ENCODE measurements at places on chromosomes 13 and 19.
A peak's percentile ranks its signal among the peaks of the same experiment; 100 is the strongest.

DNA sequence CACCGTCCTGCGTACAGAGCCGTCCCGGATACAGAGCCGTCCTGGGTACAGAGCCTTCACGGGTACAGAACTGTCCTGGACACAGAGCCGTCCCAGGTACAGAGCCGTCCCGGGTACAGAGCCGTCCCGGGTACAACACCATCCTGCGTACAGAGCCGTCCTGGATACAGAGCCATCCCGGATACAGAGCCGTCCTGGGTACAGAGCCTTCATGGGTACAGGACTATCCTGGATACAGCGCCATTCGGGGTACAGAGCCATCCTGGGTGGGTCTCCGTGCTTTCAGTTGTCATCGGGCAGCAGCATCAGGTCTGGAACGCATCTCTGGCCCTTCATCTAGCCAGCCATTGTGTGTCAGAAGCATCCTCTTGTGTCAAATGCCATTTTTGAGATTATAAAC lies 222.3 kb upstream of the SOX1 start:
- H3K27me3 ChIP-seq: no peaks in the 10 kb centered on the region
- no peak overlapping the region for H3K4me3 ChIP-seq
- DNase-seq: no peak
- no peak overlapping the region for H3K27ac ChIP-seq
- no peaks in the 10 kb centered on the region for H3K4me1 ChIP-seq

DNA sequence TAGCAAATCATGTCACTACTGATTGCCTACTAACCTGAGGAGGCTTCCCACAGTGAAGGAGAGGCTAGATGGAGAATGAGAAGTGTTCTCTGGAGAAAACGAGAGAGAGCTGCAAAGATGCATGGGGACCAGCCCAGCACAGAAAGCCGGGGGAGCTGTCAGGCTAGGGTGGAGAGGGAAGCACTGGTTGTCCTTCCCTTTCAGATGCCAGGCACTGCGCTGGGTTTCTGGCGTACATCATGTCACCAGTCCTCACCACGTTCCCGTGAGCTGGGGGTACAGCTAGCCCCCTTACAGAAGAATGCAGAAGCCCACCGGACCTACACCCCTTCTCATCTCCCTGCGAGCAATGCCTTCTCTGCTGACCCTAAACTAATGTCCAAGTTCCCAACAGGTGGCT lies 86.0 kb downstream of the STK24 start:
- H3K36me3 ChIP-seq: no peaks in the 10 kb centered on the region
- H3K27ac ChIP-seq: peak overlapping the region; percentile 45
- no peak for DNase-seq
- H3K27me3 ChIP-seq: no peaks in the 10 kb centered on the region

DNA sequence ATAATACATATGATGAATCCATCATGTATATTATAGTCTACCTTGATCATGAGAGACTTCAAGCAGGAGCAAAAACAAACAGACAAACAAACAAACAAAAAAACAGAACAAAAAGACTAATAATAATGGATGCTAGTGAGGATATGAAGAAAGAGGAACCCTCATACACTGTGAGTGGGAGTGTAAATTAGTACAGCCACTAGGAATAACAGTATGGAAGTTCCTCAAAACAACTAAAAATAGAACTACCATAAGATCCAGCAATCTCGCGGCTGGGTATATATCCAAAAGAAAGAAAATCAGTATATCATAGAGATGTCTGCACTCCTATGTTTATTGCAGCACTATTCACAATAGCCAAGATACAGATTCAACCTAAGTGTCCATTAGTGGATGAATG lies 7.0 kb upstream of the DLEU7 start:
- DNase-seq: no peak
- H3K27me3 ChIP-seq: no peaks in the 10 kb centered on the region
- no peak overlapping the region for H3K4me3 ChIP-seq
- H3K36me3 ChIP-seq: no peaks in the 10 kb centered on the region
- H3K27ac ChIP-seq: no peak overlapping the region
- no peaks in the 10 kb centered on the region for H3K4me1 ChIP-seq

GRCh38 chr19:10102787-10103236 lies 334 bp upstream of the ANGPTL6 start:
- H3K4me3 ChIP-seq: no peak overlapping the region
- DNase-seq: no peak
- no peaks in the 10 kb centered on the region for H3K27me3 ChIP-seq
- peaks cover 10% of the 10 kb centered on the region for H3K4me1 ChIP-seq

DNA sequence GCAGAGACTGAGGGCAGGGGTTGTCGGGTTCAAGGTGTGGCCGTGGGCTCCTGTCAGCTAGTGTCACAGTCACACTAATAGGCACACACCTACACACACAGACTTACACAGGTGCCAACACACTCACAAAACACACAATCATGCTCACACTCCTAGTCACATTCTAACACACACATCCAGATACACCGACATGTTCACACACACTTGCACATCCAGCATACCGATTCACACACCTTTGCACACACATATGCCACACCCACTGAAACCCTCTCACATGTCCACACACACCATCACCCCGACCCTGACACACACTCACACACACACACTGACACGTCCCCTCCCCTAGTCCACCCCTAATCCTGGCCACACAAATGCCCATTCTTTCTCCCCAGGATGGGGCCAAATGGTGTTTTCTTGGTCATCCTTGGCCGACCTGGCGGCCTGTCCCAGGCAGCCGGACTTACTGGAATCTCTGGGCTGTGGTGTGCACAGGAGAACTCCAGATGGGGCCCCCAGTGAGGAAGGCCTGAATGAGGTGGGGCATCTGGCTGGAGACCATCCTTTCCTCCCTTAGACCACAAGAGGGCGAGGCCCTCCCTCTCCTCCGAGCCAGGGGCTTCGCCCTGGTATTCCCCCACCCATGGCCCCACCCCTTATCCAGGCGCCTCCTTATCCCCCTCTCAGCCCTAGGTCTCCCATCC lies 19.1 kb upstream of the PNMA8B start:
- H3K27ac ChIP-seq: no peak overlapping the region
- no peak overlapping the region for H3K4me3 ChIP-seq
- no peaks in the 10 kb centered on the region for H3K36me3 ChIP-seq
- no peak for DNase-seq
- no peaks in the 10 kb centered on the region for H3K4me1 ChIP-seq

DNA sequence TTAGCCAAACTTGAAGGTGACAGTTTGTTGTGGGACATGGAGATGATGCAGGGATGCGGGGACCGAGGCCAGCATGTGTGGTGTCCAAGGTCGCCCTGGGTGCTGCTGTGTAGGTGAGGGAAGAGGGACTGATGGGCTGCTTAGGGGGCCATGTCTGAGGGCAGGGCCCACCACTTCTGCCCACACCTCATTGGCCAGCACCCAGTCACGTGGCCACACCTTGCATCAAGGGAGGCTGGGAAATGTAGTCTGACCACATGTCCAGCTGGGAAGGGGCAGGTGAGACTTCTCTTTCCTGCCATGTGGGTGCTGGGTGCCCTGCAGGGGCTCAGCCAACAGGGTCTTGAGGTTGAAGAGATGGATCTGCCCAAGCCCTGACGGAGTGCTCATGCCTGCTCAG lies 88.9 kb downstream of the KDM4B start:
- no peak overlapping the region for H3K27ac ChIP-seq
- DNase-seq: no peak
- peaks cover 9% of the 10 kb centered on the region for H3K36me3 ChIP-seq
- H3K27me3 ChIP-seq: no peaks in the 10 kb centered on the region

GRCh38 chr19:44576843-44577565 lies 36.4 kb upstream of the IGSF23 start:
- no peak for DNase-seq
- H3K27ac ChIP-seq: no peak overlapping the region
- no peak overlapping the region for H3K4me3 ChIP-seq
- no peaks in the 10 kb centered on the region for H3K27me3 ChIP-seq
- H3K4me1 ChIP-seq: no peaks in the 10 kb centered on the region

- no peak overlapping the region for H3K4me3 ChIP-seq
- no peak for DNase-seq
- no peak overlapping the region for H3K27ac ChIP-seq
Measured at GRCh38 chr13:100068133-100068931, 20.6 kb upstream of the PCCA start.

DNA sequence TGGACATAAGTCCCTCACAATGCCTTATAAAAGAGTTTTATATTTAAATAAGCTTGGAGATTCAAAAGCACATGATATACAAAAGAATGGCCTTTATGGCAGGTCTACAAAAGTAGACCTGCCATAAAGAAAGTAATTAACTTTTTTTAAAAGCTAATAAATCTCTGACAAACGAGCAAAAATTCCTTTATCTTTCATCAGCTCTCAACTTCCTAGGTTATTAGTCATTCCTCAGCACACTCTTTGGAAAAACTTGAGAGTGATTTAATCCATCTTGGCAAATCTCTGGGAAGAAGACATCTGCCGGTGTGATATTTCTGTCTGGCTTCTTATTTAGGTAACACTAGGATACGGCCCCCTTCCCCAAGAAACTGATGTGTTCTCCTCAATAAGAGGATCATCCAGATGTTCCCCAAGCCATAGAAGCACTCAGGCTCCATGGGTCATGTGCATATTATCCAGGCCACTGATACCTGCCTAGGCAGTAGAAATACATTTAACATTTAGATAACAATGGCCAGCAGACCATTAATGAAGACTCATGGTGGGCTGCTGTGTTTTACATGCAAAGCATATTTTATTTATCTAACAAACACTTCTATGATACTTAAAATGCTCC lies 372.7 kb downstream of the LIG4 start:
- no peaks in the 10 kb centered on the region for H3K36me3 ChIP-seq
- H3K4me3 ChIP-seq: no peak overlapping the region
- H3K27me3 ChIP-seq: no peaks in the 10 kb centered on the region
- H3K4me1 ChIP-seq: no peaks in the 10 kb centered on the region
- H3K27ac ChIP-seq: no peak overlapping the region

- H3K27ac ChIP-seq: no peak overlapping the region
- no peaks in the 10 kb centered on the region for H3K36me3 ChIP-seq
- H3K4me3 ChIP-seq: no peak overlapping the region
- no peaks in the 10 kb centered on the region for H3K27me3 ChIP-seq
- peaks cover 1% of the 10 kb centered on the region for H3K4me1 ChIP-seq
- DNase-seq: no peak
Measured at GRCh38 chr19:15015946-15016542, 33.2 kb upstream of the CASP14 start.

DNA sequence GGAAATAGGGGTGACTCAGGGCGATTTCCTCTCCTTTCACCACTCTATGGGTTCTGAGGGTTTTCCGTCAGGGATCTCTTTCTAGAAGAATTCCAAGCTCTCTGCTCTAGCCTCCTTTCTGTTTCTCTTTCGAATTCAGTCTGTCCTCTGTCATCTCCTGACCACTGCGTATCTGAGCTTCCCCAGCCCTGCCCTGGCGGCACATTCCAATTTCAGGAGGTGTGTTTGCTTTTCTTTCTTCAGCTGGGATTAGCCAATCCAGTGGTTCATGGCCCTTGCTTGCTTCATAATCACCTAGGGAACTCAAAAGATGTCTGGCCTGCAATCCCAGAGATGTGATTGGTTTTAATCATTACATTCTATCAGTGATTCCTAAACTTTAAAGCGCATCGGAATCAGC lies 9.4 kb downstream of the IFNL2 start:
- H3K27me3 ChIP-seq: no peaks in the 10 kb centered on the region
- no peaks in the 10 kb centered on the region for H3K4me1 ChIP-seq
- DNase-seq: no peak
- H3K27ac ChIP-seq: no peak overlapping the region
- no peak overlapping the region for H3K4me3 ChIP-seq

- peak overlapping the region; percentile 92 for H3K27ac ChIP-seq
- DNase-seq: no peak
- peaks cover 19% of the 10 kb centered on the region for H3K4me1 ChIP-seq
- no peaks in the 10 kb centered on the region for H3K27me3 ChIP-seq
- H3K4me3 ChIP-seq: no peak overlapping the region
Measured at GRCh38 chr13:33127009-33127551, 110.9 kb downstream of the KL start.

GRCh38 chr19:11053817-11054195 lies 35.5 kb upstream of the LDLR start:
- peaks cover 15% of the 10 kb centered on the region for H3K4me1 ChIP-seq
- no peak overlapping the region for H3K4me3 ChIP-seq
- H3K36me3 ChIP-seq: peaks cover 88% of the 10 kb centered on the region
- no peaks in the 10 kb centered on the region for H3K27me3 ChIP-seq

DNA sequence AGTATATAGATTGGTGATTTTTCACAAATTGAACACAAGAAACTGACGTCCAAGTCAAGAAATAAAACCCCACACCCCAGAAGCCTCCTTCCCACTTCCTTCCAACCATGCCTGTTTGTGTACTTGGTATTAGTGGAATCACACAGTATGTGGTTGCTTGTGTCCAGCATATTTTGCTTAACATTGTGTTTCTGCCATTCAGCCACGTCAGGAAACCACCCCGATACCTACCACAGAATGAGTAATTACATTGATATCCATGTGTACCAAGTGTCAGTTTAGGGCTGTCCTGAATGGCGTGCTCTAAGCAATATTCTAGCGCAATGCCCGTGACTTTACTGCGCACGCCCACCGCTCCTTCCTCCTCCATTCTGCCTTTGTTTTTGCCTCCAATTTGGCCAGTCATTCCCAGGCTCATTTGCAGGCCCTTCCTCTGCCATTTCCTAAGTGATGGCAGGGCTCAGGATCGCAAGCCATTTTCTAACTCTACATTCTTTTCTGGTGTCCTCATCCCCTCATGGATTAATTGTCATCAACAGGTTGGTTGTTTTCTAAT lies 25.9 kb upstream of the MPHOSPH8 start:
- no peaks in the 10 kb centered on the region for H3K36me3 ChIP-seq
- peaks cover 9% of the 10 kb centered on the region for H3K4me1 ChIP-seq
- H3K27me3 ChIP-seq: peaks cover 23% of the 10 kb centered on the region
- H3K4me3 ChIP-seq: no peak overlapping the region

- H3K4me3 ChIP-seq: no peak overlapping the region
- no peak overlapping the region for H3K27ac ChIP-seq
- H3K4me1 ChIP-seq: no peaks in the 10 kb centered on the region
- no peak for DNase-seq
- no peaks in the 10 kb centered on the region for H3K36me3 ChIP-seq
Measured at GRCh38 chr13:20923272-20923671, 20.7 kb upstream of the XPO4 start.

DNA sequence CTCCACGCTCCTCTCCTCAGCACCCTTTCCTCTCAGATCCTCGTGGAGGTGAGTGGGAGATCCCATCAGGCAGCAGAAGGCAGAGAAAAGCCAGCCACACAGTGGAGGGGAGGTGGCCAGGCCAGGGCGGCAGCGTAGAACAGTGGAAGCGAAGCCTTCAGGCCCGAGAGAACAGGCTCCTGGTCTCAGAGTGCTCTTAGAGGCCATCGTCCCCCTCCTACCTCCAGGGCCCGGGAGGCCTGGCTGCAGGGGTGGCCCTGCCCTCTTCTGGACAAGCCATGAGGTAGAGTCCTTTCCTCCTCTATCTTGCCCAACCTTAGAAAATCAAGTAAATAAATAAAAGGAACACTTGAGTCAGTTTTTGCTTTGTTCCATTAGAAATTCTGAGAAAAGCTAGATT lies 202.0 kb downstream of the KATNAL1 start:
- H3K36me3 ChIP-seq: no peaks in the 10 kb centered on the region
- H3K27ac ChIP-seq: no peak overlapping the region
- no peaks in the 10 kb centered on the region for H3K27me3 ChIP-seq
- no peak for DNase-seq
- peaks cover 11% of the 10 kb centered on the region for H3K4me1 ChIP-seq
- H3K4me3 ChIP-seq: no peak overlapping the region

Measured in esophagus squamous epithelium (tissue), 5 donors.